ENCODE measurements at places on chromosomes 13 and 19. TPM values are rescaled to one million over a fixed set of nuclear protein-coding genes. Genes with fewer than 3 reads are reported as not detected.

GRCh38 chr13:52002361-52002760 lies 8.9 kb downstream of the ATP7B start:
- DNase-seq = no peak

GRCh38 chr13:98158172-98158899 lies 15.4 kb downstream of the FARP1 start:
- no peak for DNase-seq

- peak; percentile 12 for DNase-seq
These were observed 676.7 kb upstream of the SPRY2 start for GRCh38 chr13:81017513-81018152.

DNA sequence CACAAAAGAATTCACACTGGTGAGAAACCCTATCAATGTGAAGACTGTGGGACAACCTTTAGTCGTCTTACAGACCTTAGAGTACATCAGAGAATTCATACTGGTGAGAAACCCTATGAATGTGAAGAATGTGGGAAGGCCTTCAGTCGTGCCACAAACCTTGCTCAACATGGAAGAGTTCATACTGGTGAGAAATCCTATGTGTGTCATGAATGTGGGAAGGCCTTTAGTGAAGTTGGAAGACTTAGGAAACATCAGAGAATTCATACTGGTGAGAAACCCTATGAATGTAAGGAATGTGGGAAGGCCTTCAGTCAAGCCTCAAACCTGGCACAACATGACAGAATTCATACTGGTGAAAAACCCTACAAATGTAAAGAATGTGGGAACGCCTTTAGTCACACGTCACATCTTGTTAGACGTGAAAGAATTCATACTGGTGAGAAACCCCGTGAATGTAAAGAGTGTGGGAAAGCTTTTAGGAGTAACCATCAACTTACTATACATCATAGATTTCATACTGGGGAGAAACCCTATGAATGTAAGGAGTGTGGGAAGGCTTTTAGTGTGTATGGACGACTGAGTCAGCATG lies 24.0 kb upstream of the ZNF573 start:
- DNase-seq = no peak

DNA sequence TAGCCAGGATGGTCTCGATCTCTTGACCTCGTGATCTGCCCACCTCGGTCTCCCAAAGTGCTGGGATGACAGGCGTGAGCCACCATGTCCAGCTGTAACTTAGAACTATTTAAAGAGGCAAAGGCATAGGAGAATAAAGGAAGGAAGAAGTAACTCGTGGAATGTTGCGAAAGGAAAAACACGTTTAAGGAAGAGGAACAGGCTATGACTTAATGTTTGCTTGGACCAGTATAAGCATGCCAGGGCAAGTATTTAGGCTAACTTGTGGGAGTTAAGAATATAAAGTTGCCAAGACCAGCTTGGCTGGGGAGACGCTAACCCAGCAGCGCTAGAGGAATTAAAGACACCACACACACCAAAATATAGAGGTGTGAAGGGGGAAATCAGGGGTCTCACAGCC lies 33.5 kb downstream of the ZNF844 start:
- DNase-seq = no peak

Gene TMPRSS9
- 0.17 TPM for total RNA-seq

DNA sequence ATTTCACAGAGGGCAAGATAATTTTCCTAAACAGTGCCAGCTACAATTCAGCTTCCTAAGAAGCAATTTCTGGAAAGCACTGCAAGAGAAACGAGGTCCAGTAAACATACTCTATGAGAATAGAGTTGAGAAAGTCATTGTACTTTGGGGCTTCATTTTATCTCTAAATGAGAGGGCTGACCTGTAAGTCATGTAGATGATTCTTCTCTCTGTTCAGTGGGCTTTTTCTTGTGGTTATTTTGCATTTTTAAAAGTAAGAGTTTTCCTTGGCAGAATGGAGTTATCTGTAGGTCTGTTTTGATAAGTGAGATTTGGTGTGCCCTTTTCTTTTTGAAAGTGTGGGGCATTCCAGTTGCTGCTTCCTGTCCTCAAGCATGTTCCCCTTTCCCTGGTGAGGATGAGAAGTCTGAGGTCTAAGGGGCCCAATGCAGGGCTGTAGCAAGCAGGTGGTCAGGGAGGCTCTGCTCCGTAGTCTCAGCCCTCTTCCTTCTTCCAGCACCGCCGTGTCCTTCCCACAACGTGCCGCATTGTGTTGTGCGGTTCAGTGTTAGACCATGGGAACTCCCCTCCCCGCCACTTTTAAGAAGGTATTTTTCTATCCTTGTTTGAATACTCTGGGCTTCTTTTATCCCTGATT lies 86.3 kb downstream of the ARHGEF7 start:
- DNase-seq = no peak

DNA sequence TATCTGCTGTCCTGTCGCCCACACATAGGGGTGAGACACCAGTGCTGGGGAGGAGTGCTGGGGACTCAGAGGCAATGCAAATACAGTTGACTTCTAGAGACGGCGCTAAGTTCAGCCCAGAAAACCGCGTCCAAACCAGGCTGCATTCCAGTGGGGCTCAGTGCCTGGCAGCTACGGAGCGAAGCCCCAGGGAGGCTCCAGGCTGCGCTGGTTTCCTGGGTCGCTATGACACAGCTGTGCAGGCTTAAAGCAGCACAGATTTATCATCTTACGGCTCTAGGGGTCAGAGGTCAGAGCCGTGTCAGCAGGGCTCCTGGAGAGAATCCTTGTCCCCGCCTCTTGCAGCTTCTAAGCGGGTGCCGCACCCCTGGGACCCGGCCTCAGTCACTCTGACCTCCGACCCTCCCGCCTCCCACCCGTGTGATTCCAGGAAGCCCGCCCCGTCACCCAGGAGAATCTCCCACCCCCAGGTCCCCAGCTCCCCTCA lies 61.6 kb downstream of the ANKRD10 start:
- no peak for DNase-seq

- DNase-seq = no peak
These were observed 3.5 kb upstream of the EPHX3 start for GRCh38 chr19:15235781-15236180.

DNA sequence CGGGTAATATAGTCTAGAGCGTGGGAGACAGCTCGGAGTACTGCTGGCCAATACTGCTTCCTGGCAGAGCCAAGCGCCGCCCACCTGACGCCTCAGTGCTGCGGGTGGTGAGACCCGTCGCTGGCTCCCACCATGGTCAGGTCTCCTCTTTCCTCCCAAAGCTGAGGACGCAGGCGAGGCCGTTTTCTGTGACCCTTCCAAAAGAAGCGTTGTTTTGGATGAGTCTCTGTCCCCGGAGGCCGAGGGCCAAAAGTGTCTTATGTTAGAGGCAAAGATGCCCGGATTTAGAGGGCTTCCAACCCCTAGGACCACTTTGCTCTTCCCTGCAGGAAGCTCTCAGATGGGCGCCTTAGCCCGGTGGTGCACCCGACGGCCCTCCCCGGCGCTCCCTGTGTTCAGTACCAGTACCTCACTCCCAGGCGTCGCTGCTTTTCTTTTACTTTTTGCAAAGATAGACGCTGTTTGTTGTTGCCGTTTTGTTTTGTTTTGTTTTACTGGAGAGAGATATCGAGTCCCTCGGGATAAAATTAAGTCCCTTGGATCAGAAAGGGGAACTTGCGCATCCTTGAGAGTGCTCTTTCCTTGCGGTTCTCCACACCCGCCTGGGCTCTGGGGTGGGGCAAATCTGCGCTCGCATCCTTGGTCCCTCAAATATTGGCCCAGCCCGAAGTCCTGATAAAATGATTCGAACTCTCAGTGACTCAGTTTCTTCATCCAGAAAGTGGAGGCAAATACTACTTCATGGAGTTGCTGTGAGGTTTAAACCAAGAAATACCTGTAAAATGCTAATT lies 7.0 kb downstream of the PDX1 start:
- DNase-seq = no peak

Gene CERS1
- total RNA-seq = not detected

Gene KCNRG
- total RNA-seq = 0.47 TPM

- DNase-seq = no peak
These were observed 119.5 kb upstream of the MCF2L start for GRCh38 chr13:112849500-112849899.

DNA sequence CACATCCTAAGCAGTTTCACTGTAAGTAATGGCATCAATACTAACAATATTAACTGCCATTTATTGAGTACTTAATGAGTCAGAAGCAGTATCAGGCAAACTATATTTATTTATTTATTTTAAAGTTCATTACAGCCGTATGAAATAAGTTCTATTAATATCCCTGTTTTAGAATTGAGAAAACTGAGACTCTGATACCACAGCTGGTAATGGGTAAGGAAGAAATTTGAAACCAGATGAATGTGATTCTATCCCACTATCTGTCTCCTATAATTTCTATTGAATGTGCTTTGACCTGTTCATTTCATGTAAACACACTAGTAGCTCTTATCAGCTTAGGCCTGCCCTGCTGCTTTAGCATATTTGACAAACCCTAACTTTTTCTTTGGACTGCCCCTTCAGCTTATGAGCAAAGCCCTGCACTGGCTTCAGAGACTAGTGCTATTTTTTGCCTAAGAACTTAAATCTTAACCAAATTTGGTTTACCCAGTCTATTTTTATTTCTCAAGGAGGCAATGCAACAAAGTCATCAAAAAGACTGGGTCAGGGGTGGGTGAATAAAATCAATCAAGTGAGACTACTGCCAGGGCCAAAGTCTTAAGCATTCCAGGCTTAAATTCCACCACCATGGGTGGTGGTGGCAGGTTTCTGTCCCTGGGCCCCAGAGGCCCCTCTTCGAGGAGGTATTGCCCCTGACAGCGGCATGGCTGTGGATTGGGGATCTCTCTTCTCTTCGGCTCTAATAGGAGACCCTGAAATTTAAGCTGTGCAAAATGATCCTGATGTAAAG lies 143.4 kb downstream of the DLEU7 start:
- DNase-seq = no peak

GRCh38 chr19:34989298-34989697 lies 10.8 kb upstream of the GRAMD1A start:
- DNase-seq = no peak

DNA sequence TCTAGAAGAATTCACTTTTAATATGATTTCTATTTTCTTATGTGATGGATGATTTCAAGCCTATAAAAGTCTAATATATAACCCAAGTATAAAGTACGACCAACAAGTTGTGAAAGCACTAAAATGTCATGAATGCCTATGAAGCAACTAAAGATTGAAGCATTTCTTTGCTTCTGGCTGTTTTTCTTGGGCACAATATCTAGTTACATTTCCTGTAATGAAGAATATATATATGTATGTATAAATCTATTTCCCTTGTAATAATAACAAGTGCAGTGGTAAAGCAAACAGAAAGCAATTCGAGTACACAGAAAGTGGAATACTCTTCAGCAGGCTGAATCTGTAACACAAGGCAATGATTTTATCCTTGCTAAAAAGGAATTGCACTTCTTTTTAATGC lies 5.4 kb downstream of the PCDH20 start:
- DNase-seq = no peak

DNA sequence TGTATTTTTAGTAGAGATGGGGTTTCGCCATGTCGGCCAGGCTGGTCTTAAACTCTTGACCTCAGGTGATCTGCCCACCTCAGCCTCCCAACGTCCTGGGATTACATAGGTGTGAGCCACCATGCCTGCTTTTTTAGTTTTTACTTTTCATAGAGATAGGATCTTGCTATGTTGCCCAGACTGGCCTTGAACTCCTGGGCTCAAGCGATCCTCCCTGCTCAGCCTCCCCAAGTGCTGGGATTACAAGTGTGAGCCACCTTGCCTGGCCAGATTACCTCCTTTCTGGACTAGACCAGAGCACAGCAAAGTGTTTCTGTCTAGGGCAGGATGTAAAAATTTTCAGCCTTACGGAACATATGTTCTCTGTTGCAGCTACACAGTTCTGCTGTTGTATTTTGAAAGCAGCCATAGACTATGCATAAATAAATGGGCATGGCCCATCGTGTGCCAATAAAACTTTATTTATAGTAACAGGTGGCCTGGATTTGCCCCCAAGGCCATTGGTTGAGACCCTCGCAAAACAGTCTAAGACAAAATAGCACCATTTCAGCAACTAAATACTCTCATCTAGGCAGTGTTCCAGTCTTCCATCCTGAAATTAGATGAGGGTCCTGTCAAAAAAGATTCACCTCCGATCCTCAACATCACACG lies 36.0 kb downstream of the GNG7 start:
- no peak for DNase-seq

DNA sequence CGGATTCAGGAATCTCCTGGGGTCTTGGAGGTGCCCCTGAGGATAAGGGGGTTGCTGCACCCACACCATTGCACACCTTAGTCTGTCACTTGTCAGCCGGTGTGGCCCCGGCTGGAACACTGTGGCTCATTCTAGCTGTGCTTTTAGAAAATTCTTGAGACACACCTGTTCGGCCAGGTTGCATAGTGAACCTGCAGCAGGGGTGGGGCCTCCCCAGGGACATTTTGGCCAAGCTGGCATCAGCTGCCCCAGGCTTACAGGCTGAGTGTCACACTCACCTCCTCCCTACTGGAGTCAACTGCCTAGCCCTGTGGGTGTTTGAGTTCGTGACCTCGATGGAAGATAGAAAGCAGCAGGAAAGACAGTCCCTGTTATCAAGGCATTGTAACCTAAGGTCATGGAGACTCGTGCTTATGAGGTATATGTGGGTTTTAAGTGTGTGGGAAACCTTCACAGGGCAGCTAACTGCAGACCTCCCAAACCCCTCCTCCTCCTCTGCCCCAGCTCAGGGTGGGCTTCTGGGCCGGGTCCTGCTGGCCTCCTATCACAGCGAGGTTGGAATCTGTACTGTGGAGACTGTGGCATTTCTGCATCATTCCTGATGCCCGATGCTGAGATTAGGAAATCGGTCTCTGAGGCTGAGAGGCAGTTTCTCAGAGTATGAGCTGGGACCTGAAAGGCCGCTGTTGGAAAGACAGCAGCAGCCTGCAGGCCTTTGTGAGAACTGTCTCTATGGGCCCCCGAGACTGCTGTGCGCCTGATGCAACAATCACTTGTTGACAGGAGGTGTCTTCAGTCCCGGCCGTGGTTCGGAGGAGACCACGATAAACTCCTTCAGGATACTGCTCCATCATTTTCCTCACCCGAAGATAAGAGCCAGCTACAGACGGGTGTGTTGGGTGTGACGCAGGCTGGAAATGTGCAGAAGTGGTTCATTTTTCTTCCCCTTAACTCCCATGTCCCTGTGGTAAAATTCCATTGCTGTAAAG lies 72.2 kb downstream of the ATP11A start:
- no peak for DNase-seq

Gene MTUS2
- not detected for total RNA-seq

GRCh38 chr19:14139944-14140343 lies 3.6 kb upstream of the ASF1B start:
- no peak for DNase-seq

DNA sequence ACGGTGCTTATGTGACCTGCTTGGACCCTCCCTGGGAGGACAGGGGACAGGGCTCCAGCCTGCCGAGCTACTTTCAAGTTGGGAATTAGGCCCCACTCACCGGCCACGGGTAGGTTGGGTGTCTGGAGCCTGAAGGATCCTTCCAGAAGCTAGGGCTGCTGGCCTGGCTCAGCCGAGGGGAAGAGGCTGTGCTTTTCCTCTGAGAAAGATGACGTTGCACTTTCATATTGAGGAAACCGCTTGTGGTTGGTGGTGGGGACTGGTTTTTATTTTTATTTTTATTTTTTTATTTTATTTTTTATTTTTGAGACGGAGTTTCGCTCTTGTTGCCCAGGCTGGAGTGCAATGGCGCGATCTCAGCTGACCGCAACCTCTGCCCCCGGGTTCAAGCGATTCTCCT lies at the start of gene TMEM150B:
Gene TMEM150B (minus strand): TSS at position 170 of the 400 bp plus-strand sequence. CDS start 4,305 bp downstream, outside the sequence.
- no peak for DNase-seq

Gene CFD
- 1.9 TPM for total RNA-seq

Gene ZNF579
- 4.2 TPM for total RNA-seq

Data from CD4-positive, CD25-positive, alpha-beta regulatory T cell (primary cell).